ENCODE measurements at places on chromosomes 2 and 18.

DNA sequence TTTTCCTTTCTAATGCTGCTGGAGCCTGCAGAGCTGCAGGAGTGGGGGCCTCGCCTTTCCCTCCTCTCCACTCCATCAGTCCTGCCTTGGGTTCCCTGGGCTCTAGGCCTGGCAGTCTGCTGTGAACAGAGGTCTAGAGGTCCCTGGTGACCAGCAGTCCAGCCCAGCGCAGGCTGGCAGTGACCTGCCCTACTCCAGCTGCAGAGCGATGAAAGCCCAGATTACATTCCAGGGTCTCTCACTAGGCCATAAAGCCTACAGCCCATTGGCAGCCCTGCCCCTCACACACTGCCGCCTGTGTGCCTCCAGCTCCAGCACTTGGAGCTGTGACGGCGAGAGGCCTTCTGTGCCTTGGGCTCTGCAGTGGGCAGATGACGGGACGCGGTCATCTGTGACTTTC, 14.8 kb upstream of the MAL start:
- DNase-seq: no peak

- DNase-seq: no peak
Observed at GRCh38 chr2:142380372-142380771, 249.6 kb upstream of the LRP1B start.

DNA sequence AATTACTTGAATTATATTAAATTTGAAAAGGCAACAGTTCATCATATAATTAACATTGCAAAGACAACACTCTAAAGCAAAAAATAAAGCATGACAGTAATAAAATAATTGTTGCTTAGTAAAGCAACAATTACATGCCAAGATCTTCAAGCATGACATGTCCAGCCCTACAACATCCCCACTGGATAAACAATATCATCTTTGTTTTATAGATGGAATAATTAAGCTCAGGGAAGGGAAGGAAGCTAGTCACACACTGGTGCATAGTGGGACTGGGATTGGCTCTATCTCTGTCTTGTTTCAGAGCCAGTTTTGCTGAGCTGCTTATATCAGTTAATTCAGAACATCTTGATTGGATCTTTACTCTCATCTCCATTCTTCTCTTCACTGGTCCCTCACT, 49.9 kb upstream of the PARD3B start:
- no peak for DNase-seq

GRCh38 chr2:99425022-99425421, 64.8 kb downstream of the REV1 start:
- no peak for DNase-seq

DNA sequence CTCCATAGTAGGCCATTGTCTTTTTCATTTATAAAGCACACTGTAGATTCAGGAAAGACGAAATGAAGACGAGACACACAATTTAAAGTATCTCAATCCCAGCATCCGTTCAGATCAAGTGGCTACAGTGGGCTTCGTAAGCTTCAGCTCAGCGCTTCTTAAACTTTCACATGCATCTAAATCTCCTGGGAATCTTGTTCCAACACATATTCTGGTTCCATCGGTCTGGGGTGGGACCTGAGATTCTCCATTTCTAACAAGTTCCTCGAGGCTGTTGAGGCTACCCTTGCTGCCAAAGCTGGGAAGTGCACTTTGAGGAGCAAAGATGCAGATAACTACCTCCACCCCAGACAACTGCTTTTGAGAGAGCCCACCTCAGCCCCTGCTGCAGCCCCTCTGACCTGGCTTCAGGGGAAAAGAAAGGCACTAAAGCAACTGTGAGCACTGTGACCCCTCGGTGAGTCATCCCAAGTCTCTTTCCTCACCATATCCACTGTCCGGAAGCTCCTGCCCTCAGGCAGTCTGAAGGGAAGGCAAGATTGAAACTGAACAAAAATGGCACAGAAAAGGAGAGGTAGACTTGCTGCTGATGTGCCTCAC, 201.1 kb upstream of the FBXO11 start:
- no peak for DNase-seq

GRCh38 chr2:234917211-234917975, 34.4 kb upstream of the SH3BP4 start:
- DNase-seq: no peak
